A549 treated with dexamethasone at 1 μM for 4 hours (cell line): ENCODE measurements at places on chromosomes 12 and 14. TPM values are rescaled to one million over a fixed set of nuclear protein-coding genes. Genes with fewer than 3 reads are reported as not detected.

CLEC14A gene
- total RNA-seq, result not detected in 5 replicates

RTL1 gene
- total RNA-seq, result 0.21 to 0.29 TPM (median 0.24 TPM) in 5 replicates

IGF1 gene
- 0.26 TPM in 1 of 5 replicates, not detected in the others for total RNA-seq

LYZ gene
- total RNA-seq, result 0.06 to 0.45 TPM (median 0.07 TPM) in 3 of 5 replicates, not detected in the others

IAPP gene
- not detected in 5 replicates for total RNA-seq

C1QL4 gene
- total RNA-seq, result 5.1 to 7.5 TPM (median 6.3 TPM) in 5 replicates

CEBPE gene
- total RNA-seq, result not detected in 5 replicates

MYF5 gene
- not detected in 5 replicates for total RNA-seq

PRKD1 gene
- total RNA-seq, result 2.2 to 2.9 TPM (median 2.4 TPM) in 5 replicates

NFE2 gene
- 0.07 TPM in 1 of 5 replicates, not detected in the others for total RNA-seq

NKX2-1 gene
- 0.05 to 0.11 TPM in 2 of 5 replicates, not detected in the others for total RNA-seq
